ENCODE measurements at places on chromosomes 2 and 18.

DNA sequence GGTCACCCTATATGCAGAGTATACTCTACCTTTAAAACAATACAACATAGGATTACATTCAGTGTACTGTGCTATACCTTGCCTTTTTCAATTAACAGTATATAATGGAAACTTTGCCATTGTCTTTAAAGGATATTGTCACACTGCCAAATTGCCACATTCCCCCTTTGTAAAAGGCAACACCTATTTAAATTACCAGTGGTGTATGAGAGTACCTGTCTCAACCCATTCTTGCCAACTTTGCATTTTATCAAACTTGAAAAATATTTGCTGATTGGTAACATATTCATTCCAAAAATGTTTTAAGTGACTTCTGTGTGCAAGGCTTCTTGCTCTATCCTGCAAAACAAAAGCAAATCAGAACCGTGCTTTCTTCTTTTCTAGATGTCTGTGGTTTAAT lies 92.9 kb downstream of the FMNL2 start:
- no peak for DNase-seq

GRCh38 chr18:63234841-63235240 lies 84.7 kb downstream of the BCL2 start:
- DNase-seq, result no peak

DNA sequence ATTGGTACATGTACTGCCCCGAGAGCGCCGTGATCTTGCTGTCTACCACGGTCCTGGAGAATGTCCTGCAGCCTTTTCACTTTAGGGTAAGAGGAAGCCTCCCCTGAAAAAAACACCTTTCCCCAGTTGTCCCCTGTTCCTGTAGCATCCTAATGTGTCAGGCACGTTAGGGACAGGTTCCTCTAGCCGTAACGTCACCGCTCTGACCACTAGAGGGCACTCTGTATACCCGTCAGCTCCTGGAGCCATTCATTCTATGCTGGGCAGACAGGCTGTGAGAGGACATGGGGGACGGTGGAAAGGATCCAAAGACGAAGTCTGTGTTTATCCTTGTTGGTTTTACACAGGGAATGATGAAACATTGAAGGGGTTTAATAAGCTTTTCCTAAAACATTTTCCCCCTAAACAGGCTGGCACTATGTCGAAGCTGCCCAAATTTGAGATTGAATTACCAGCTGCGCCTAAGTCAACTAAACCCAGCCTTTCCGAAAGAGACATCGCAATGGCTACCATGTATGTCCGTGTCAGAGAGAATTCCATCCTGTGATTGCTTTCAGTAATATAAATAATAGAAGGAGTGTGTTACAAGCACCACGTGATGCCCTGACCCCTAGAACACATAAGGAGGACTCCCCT lies 12.7 kb downstream of the RMC1 start:
- no peak for DNase-seq

DNA sequence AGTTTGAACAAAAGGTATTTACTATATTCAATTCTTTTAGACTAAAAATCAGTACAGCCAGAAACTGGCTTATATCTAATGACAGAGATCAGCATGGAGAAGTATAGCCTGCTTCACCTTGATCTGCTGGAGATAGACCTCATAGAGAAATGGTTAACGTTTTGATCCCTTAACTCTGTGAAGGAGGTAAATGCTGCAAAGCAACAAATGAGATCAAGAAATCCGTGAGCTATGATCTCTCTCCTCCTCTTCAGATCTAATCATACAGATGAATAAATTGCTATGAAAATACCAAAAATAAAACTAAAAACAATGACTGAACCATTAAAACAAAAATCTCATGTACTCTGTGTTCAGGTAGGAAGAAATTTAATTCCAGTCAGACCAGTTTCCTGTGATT lies 42.8 kb downstream of the KLHL14 start:
- DNase-seq, result no peak

- no peak for DNase-seq
These were observed 735 bp downstream of the CD207 start for GRCh38 chr2:70834881-70835280.

DNA sequence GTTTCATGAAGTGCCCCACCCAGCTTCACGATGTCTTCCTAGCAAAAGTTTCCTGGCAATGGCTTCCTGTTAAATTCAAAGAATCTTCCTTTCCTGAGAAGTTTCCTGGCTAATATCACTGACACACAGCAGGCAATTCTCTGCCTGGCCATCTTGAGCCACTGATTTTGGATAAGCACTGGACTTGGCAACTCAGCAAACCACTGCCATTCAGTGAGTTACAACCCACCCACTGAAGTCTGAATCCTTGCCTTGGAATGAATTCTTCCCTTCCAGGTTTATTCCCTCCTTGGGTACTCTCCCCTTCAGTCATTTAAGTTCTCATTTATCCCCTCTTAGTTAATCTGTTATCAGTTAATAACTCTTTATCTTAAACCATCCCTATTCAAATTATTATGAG lies 426.0 kb downstream of the MBD2 start:
- DNase-seq, result no peak

DNA sequence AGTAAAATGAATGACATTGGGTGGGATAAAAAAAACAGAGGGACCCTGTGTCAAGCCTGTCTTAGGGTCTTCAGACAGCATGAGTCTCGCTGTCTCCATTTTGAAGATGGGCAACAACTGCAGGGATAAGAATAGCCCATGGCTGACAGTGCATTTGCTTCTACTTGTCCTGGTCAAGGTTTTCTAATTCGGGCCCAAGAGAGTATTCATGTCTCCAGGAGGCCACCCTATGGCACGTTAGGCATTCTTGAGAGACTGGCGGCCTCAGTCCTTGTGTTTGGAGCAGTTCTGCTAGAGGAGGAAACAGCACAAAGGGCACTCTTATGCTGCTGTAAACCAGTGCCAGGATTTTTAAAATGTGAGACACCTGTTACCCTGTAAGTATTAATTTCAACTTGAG lies 9.5 kb upstream of the MYL1 start:
- DNase-seq, result no peak

GRCh38 chr2:95030496-95030895 lies 5.0 kb downstream of the MAL start:
- DNase-seq, result no peak
